ENCODE measurements at places on chromosomes 16 and 17.

- no peak for DNase-seq
Measured at GRCh38 chr17:45925311-45925710, 31.0 kb downstream of the MAPT start.

- no peak for DNase-seq
Measured at GRCh38 chr17:60333628-60334031, 58.3 kb downstream of the USP32 start.

- no peak for DNase-seq
Measured at GRCh38 chr17:50177983-50178834, 12.4 kb downstream of the SGCA start.

- no peak for DNase-seq
Measured at GRCh38 chr16:82108100-82108499, 61.9 kb downstream of the MPHOSPH6 start.

DNA sequence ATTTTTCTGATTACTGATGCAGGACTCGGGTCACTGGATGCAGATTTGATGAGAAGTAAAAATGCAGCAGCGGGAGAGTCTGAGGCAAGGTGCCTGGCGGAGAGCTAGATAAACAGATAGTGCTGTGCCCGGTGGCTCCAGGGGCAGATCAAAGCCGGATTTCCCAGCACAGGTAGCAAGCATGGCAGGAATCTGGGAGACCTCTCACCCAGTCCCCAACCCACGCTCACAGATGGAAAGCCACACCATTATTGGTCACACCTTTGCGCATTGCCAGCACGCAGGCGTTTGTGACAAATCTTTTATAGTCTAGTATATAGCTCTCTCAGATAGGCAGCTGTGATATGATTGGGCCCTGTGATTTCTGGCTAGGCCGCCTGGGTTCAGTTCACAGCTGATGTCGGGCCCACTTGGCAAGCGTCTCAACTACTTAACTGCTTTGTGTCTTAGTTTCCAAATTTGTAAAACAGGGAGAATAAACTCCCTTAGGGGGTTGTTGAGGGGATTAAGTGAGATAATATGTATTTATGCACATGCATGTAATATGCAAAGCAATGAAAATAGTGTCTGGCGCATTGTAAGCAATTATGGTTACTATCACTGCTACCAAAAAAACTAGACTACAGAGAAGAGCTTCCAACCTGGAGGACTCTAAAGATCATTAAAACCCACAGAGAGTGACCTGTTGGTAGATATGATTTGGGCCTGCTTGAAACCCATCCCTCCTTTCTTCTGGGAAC is 42.0 kb upstream of the NFAT5 start:
- no peak for DNase-seq

DNA sequence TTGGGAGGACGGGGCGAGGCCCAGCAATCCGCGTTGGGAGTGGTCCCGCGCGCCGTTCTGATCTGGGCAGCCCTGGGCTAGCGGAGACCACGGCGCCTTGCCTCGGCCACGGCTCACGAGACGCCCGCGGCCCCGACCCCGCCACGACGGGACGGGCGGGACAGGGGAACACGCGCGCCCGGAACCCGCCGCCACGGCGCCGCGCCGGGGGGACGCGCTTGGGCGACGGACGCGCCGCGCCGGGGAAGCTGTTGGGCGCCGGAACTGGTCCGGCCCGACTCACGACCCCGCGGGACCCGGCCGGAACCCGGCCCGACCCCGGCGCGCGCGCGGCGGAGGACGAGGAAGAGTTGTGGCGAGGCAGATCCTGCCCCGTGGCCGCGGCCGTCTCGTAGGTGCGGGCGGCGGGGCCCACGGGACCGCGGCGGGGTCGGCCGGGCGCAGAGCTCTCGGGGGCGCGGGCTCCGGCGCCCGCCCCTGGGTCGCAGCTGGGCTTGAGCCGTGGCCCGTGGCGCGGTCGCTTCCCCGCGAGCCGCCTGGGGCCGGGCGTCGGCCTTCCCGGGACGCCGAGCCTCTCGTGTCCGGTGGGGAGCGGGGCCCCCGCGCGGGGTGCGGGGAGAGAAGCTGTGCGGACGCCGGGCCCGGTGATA is at the start of gene ACSF3:
Gene ACSF3, plus strand, starts transcription at position 251 of the 650 bp plus-strand sequence. CDS start 6,830 bp downstream, outside the sequence.
- no peak for DNase-seq

- no peak for DNase-seq
Measured at GRCh38 chr17:7841915-7842379, 7.9 kb downstream of the KDM6B start.

- no peak for DNase-seq
Measured at GRCh38 chr17:348012-348411, 4.6 kb downstream of the RPH3AL start.

DNA sequence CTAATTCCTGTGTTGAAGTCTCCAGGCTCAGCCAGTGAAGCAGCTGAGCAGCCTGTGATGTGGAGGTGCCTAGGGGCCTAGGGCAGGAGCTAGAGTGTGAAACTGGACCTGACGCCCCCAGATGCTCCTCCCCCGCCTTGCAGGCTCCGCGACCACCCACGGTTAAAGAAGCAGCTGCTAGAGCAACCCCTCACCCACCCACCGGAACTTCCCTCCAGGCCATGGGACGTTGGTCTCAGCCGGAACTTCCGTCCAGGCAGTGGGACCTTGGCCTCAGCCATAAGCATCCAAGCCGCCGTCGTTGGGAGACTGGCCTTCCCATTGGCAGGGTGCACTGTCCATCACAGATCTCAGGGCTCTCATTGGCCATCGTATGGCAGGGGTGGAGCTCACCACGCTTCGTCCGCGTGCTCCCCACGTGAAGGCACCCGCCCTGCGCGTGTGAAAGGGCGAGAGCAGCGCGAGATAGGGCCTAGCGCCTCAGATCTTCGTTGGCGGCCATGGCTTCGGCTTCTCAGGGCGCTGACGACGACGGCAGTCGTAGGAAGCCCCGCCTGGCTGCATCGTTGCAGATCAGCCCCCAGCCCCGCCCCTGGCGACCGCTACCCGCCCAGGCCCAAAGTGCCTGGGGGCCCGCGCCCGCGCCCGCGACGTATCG is at the start of gene ADAD2:
Gene ADAD2, plus strand, starts transcription at position 427 of the 658 bp plus-strand sequence. Its CDS starts 74 bp downstream, at position 501.
- peak; percentile 47 for DNase-seq

DNA sequence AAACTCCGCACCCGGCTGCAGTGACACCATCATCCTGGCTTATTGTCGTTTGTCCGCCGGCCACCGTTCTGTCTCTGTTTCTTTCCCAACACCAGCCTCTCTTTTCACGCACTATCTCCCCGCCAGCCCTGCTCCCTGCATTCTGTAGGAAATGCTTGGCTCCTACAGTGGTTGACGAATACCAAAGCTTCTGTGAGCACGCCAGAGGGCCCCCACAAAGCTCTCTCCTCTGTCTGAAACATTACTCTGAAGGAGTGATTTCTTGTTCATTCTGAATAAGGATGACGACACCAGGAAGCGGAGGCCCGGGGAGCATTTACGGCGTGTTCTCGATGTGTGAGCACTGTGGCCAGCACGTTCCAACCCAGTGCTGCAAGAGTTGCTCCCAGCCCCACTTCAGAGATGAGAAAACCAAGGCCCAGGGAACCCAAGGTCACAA is 58.8 kb downstream of the ADCY9 start:
- DNase-seq: no peak

DNA sequence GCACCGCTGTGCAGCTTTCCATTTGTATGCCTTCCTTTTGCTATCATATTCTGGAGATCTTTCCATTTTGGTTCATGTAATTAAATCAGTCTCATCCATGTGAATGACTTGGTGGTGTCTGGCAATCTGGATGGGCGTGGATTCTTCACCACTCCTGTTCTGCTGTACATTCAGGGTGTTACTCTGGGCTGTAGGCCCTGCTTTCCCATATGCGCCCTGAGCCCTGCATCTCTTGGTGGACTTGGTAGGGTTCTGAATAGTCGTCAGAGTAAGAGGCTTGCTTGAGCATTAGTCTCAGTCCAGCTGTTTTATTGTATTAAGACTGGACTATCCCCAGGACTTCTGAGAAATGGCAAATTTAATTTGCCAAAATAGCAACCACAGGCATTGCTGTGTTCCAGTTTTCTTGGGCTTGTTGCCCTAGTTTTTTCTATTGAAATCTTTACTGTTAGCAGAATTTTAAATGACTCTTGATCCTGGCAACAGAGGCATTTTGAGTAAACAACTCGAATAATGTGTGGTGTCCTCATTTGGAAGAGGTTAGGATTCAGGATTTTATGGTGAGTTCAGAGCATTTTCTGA is 14.9 kb downstream of the BANP start:
- no peak for DNase-seq

- DNase-seq: no peak
Measured at GRCh38 chr17:48544349-48545021, 424 bp downstream of the HOXB2 start.

DNA sequence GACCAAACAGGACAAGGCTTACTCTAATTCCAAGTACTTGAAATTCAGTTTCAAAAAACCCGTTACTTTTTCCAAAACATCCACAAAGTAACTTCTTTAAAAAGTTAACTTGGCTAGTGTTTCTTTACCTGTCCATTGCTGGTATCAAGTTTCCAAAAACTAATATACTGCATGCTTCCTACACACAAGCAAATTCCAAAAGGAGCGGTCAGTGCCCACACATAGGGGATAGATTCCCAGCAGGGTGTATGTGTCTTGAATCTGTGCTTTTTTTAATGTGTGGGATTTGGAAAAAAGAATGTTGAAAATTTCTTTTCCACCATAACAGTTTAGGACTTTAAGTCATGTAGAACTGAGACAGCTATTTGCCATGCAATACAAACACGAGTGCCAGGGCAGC is 367.8 kb upstream of the SOX9 start:
- no peak for DNase-seq

DNA sequence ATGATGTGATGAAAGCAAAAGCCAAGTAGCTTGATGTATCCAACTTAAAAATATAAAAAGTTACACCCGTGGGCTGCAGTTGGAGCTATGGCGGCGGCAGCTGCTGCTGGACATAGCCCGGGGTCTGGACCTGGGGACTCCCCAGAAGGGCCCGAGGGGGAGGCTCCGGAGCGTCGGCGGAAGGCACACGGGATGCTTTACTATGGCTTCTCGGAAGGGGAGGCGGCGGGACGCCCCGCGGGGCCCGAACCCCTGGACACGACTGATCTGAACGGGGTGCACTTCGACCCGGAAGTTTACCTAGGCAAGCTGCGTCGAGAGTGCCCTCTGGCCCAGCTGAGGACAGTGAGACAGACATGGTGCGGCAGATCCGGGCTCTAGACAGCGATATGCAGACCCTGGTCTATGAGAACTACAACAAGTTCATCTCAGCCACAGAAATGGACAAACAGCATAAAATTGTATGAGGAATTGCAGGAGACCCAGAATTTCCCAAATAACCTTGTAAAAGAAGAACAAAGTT is 109.5 kb upstream of the EEF2KMT start:
- DNase-seq: no peak

DNA sequence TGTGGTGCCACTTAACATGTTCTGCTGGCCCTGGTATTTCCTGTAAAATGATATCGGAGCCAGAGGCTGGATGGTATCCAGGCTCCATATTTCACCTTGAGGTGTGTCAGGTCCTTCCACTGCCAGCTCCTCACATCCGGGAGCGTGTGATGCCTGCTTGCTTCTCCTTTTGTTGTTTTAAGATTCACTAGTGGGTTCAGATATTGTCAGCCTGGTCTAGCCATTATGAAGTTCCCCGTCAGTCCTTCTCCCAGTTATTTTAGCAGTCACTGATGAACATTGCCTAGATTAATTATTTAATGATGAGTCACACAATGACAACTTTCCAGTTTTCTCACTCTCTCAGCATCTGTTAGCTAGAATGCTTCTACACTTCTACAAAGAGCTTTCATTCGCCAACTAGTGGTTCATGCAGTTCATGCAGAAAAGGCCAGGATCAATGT is 11.3 kb downstream of the DNAAF1 start:
- no peak for DNase-seq

- no peak for DNase-seq
Measured at GRCh38 chr17:56948491-56948890, 12.4 kb downstream of the COIL start.

- DNase-seq: no peak
Measured at GRCh38 chr16:78490847-78491246, 391.4 kb downstream of the WWOX start.

DNA sequence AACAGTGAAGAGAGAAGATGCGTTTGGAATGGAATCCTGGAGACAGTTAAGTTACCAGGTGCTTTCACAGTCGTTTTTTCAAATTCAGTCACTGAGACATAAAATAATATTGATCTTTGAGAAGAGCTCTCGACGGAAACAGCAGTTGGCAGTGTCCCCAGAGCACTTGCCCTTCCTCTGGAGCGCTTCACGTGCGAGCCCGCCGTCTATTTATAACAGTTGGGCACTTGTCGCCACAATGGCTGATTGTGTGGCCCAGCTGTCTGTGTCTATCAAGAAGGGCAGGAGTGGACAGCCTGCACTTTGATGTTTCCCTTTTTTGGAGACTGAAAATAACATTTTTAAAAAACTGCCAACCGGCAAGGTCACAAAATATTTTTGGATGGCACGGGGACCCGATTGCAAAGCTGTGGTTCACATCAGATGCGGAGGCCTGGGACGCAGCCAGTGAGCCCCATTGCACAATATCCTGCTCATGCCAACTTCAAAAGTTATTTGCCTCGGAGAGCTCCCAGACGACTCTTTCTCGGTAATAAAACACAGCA is 62.9 kb downstream of the ADCY9 start:
- DNase-seq: no peak

DNA sequence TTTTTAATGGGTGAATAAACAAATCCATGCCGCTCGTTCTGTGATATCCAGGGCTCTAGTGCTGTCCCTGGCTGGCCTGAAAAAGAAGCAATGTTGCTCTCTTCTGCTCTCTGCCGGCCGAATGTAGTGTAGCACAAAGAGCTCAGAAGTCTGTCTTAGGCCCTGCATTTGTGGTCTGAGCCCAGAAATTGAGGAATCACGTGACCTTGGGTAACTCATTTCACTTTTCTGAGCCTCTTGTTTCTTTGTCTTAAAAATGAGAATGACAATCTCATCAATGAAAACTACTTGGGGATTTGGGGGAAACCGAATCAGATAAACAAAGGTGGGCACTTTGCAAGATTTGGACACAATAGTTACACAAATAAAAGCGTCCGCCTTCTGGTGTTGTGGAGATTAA is 381.6 kb upstream of the ASIC2 start:
- DNase-seq: no peak

DNA sequence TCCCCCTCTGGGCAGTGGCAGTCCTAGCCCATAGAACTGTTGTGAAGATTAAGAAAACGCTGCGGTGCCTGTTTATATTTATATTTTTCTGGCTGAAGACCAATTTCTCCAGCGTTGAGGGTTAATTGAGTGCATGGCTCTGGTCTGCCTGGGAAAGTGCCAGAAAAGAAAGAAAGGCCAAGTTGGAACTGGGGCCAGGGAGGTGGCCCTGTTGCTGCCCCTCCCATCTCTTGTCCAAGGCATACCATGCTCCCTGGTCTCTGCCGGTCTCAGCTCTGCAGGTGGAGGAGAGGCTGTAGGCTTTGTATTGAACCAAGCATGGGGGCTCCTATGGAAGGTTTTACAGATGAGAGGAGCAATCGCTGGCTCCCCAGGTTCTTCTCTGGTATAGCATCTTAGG is 124.7 kb downstream of the MGAT5B start:
- DNase-seq: no peak

GRCh38 chr16:84143784-84144199 is 1.2 kb downstream of the HSDL1 start:
- no peak for DNase-seq

DNA sequence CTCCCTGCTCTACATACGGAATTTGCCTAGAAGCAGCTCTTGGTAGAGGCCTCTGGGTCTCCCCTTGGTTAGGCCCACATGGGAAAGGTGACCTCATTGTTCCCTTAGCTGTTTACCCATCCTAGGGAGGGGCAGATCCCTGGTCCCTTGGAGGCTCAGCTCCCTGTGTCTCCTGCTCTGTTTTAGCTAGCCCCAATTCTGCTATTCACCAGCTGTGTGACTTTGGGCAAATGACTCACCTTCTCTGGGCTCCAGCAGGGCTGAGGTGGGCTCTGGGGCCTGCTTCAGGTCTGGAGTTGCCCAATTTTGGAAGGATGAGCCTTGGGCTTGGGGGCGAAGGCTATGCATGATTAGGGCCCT is 3.9 kb downstream of the ABCC3 start:
- DNase-seq: no peak

All from iPS DF 19.7 (cell line).